Activated CD8-positive, alpha-beta memory T cell treated with anti-CD3 and anti-CD28 coated beads for 1 hour (primary cell): ENCODE measurements at places on chromosomes 5 and 9.

DNA sequence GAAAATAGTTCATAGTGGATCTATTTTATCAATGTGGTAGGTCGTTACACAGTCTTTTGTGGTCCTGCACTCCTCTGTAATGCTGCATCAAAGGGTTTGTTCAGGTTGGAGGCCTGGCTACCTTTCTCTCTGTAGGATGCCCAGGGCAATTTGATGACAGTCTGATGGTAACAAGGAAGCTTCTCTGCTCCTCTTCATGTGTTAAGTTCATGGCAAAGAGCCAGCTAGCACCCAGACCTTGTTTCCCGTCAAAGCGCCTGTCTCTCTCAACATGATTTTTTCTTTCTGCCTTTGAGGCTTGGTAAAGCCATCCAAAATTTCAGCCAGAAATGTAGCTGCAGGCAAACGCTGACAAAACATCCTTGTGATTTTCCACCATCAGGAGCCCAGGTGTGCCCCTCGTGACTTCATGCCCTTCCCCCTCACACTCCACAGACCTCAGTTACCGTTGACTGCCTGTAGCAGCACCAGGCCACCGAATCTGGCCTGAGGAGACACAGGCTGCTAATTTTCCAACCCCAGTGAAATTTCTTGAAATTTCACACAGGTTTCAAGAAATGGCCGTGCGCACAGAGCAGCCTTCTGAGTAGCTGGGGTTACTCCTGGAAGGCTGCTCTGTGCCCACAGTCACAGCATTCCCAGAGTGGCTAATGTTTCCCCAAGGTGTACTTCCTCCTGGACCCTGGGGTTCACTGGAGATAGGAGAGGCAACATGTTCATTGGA lies 292.7 kb downstream of the CWC27 start:
- no peak for DNase-seq

- DNase-seq = peak; percentile 17
Measured at GRCh38 chr9:78035383-78035993, 3.9 kb upstream of the GNAQ start.

GRCh38 chr5:122730456-122730855 lies 44.4 kb upstream of the SNX2 start:
- DNase-seq = no peak

- DNase-seq = no peak
Measured at GRCh38 chr9:137786511-137786920, 91.1 kb upstream of the CACNA1B start.

DNA sequence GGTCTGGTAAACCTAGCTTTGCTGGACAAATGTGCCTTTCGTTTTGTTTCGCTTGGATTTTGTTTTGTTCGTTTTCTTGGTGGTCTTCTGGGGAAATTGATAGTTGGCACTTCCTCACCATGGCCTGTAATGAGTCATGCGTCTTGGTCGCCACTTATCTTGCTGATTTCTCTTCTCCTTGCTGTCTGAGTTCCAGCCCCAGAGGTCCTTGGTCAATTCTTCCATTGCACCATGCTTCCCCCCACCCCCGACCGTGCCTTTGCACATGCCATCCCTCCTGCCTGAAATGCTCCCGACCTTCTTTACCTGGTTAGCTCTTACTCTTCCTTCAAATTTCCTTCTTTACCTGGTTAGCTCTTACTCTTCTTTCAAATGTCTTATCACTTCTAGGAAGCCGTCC lies 168.7 kb upstream of the MSX2 start:
- DNase-seq = no peak

- no peak for DNase-seq
Measured at GRCh38 chr5:74623748-74624408, 16.6 kb downstream of the ENC1 start.

- no peak for DNase-seq
Measured at GRCh38 chr5:102807878-102808502, 52.9 kb downstream of the PAM start.

DNA sequence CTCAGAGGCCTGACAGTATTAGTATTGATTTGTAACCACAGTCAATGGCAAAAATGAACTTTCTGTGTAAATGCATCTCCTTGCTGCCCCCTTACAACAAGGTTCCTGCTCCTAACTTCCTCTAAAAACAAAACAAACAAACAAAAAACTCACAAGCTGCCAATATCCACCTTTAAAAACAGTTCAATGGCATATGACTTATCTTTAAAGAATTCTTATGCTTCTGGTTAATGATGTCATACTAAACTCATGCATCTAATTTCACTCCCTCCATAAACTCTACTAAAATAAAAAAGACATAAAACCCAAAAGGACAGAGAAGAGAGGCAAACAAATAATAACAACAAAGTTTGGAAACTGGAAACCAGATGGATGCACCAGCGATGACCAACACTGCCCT lies 9.0 kb upstream of the OR1N1 start:
- DNase-seq = no peak

DNA sequence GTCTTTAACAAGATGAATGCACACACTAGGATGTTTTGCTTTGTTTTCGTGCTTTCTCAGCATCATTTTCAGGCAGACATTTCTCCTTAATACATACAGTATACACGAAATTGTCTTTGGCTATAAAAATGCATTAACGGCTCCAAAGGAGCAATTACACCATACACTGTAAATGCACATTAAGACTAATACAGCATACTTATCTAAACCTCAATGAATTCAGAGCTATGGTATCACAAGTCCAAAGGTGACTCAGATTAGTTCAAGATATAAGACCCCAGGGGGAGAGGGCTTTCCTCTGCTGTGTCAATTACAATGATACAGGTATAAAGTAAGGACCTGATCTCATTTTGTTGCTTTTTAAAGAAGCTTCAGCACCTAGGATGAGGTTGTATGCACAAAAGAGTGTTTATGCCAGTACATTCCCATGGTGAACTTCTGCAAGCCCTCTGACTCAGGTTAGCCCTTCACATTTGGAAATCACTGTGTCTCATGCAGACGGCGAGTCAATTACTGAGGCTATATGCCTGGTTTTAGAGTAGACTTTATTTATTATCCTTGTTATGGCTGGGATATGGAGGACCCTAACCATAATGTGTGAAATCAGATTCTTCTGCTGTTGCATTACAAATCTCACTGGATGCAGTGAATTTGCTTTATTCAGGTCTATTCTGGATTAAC lies 233.3 kb downstream of the ZNF608 start:
- no peak for DNase-seq

DNA sequence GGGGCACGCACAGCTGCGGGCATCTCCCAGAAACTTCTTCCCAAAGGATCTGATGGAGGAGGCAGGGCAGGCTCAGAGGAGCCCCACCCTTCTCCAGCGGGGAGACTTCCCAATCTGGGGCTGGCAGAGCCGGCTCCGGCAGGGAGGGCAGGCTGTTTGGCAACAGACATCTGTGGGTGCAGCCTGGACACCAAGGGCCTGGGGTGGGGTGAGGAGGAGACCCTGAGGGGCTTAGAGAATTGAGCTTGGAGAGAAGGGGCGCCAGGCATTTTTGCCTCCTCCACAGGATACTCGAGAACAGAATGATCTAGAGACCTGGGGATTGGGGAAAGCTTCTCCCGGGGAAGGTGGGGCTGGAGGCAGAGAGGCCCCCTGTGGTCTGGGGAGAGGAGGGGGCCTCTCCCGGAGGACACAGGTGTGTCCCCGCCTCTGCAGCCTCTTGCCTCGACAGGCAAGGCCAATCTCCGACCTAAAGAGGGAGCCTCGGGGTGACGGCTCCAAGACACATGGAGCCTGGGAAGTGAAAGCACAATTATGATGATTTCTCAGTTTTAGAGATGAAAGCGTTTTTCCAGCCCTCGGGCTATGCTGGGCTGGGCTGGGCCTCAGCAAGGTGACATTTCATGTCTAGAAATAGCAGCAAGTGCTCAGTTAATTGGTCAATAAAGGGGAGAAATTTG lies 8.4 kb downstream of the LHX3 start:
- DNase-seq = no peak

GRCh38 chr9:100070104-100071041 lies 28.4 kb downstream of the ERP44 start:
- no peak for DNase-seq

DNA sequence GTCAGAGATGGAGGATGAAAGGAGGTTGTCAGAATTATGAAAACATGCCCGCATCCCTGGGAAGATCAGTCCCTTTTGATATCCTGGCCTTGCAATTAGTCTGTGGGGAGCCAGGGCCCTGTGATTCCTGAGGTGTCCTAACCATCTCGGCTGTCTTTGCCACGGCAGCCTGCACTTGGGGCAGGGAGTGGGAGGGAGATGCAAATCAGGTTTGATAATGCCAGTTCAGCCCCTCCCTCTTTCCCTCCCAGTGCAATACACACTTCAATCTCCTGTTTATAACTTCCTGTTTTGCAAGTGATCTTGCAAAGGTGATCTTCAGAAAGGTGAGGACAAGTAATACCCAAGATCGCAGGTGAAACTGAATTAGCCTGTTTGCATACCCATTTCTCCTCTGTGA lies 114.0 kb upstream of the ALDH1B1 start:
- no peak for DNase-seq

GRCh38 chr9:71685394-71685793 lies 82.9 kb downstream of the CEMIP2 start:
- DNase-seq = no peak

- DNase-seq = no peak
Measured at GRCh38 chr9:122144836-122145591, 14.6 kb downstream of the NDUFA8 start.

DNA sequence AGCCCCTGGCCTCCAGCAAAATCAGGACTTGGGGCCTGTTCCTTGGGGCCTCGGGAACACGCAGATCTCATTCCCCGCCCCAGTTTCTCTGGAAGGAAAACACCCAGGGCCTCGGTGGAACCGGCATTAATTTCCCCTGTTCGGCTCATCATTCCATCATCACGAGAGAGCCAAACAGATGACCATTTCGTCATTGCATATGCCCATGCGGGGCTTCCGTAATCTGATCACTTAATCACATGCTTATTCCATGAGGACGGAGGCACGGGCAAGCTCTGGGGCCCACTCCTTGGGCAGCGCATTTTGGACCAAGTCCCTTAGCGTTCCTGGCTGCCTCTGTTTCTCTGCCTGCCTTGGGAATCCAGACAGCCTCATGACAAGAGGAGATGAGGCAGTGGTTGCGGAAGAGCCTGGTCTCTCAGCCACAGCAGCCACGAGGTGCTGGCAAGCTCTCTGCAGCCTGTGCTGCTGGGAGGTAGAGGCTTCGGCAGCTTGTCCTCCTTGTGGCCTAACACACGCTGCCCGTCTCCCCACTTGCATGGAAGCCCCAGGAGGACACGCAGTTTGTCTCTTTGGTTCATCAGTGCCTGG lies 65.0 kb upstream of the IER5L start:
- DNase-seq = no peak

DNA sequence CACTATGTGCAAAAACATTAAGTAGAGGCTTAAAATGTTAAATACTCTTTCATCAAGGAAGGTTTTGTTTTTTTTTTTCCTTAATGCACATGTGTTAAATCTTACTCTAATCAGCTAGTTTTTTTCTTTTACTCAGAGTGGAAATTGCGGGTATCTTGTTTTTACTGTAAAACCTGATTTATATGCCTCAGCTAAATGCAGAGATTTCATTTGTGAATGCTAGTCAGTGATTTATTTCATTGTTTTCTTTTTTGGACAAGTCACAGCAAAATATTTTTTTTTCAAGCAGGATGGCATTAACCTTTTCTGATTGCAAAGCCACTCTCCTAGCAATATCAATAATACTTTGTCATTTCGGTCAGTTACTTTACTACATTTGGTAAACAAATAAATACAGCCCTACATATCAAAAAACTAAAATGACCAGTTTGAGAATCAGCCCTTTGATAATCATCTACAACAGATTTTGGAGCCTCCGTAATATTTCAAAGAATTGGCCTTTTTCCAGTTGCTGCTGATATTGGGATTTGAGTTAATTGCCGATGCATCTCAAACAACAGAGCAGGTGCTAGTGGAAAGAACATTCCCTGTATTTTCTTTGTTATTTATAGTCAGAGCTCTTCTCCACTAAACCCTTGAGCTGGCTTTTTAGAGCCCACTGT lies 579.2 kb upstream of the ZNF608 start:
- DNase-seq = no peak

- DNase-seq = no peak
Measured at GRCh38 chr5:174616036-174616435, 108.3 kb upstream of the MSX2 start.

DNA sequence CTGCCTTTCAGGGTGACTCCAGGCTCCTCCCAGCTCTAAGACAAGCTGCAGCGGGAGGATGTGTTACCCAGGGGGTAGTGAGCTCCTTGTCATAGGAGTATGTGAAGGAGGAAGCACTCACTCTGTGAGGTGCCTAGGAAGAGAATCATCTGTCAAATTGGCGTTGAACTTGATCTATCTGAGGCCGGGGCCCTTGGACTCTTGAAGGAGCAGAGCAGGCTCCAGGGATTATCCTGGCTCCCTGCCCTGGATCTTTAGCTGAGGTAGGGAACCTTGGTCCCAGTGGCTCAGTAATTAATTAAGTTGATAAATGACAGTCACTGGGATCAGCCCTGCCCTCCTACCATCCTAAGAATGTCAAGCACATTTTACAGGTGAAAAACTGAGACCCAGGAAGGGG lies 15.5 kb downstream of the ADGRD2 start:
- DNase-seq = no peak

DNA sequence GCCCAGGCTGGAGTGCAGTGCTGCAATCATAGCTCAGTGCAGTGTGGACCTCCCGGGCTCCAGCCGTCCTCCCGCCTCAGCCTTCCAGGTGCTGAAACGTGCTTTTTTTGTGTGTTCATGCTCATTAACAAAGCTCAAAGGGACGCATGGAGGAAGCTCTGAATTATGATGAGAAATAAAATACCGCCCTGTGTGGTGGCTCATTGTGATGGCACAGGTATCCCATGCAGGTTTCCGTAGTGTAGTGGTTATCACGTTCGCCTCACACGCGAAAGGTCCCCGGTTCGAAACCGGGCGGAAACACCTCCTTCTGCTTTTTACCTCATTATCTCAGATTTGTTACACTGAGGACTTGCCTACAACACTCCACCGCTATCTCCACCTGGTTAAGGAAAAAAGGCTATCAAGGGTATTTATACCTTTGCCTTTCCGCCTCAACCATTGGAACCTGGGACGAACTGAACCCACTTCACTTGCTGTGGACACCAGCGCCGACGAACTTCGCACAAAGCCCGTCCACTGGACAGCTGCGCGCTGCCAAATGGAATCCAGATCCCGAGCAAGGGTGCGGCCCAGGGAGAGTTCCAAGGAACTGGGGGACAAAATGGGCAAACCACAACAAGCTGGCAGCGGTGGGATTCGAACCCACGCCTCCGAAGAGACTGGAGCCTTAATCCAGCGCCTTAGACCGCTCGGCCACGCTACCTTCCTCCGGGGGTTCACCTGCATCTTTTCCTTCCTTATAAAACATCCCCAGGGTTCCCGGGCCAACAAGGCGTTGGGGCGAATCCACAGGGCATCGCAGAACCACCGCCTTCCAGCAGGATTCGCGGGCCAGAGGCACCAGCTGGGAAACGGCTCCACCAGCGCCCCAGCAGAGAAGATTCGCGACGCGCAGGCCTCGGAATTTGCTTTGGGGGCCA lies 26.3 kb downstream of the OR2V2 start:
- DNase-seq = no peak

DNA sequence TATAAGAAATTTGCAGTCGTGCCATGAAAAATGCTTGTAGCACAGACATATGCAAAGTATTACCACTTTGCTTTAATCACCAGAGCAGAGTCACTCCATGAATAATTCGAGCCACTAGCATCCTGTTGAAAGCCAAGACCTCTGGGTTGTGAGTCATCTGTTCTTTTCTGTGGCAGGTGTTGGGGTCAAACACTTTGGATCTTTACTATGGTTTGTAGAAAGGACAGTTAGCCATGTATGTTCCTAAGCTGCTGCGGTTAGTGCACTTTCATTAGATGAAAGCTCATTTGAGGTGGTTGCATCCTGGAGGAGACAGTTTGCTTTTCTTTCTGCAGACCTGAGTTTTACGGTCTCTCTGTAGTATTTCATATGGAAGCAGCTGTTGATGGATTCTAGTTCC lies 223.7 kb downstream of the DMRT2 start:
- no peak for DNase-seq

- DNase-seq = no peak
Measured at GRCh38 chr5:130923543-130924124, 241.4 kb downstream of the HINT1 start.
